ENCODE measurements at places on chromosomes 7 and 10.
A peak's percentile ranks its signal among the peaks of the same experiment; 100 is the strongest.

DNA sequence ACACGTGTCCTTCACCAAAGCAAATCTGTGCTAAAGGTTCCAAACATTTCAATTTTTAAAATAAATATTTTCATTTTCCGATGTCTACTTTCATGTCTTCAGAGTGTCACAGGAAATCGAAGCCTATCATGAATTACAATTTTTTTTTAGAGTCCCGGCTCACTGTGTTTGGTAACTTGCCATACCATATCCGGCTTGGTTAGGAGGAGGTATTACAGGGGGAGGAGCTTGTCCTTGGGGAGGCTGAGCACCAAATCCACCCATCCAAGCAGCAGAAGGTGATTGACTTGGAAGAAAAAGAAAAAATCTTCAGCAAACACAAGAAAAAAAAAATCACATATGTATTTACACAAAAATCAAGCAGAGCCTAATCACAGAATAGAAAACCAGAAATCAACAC lies 21.3 kb downstream of the TIAL1 start:
- peak; percentile 51 for DNase-seq

DNA sequence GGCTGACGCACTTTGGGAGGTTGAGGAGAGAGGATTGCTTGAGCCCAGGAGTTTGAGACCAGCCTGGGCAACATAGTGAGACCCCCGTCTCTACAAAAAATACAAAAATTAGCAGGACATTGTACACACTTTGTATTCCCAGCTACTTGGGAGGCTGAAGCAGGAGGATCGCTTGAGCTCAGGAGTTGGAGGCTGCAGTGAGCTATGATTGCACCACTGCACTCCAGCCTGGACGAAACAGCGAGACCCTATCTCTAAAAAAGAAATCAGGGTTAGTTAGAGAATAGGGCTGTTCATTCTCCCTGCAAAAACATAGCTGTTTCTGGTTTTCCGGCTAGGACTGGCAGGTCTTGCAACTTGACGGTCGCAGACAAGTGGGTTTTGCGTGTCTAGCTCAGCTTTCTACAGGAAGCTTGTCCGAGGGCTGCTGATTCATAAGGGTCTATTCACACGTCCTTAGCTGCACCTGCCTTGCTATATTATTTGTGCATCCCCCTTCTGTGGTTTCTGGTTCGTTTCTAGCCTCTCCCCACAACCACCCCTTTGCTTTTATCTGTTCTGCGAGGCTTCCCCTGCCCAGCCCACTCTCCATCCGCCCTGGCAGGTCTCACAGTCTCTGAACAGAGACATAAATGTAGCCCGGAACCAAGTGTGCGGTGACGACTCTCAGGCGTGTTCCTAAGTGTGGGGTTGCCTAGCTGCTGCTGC lies 10.7 kb downstream of the AMZ1 start:
- DNase-seq = peak; percentile 62

- DNase-seq = no peak
Measured at GRCh38 chr10:30039567-30039966, 19.8 kb downstream of the JCAD start.

- DNase-seq = peak; percentile 47
Measured at GRCh38 chr7:69419934-69420333, 178.3 kb upstream of the AUTS2 start.

GRCh38 chr7:55549457-55549856 lies 22.8 kb downstream of the VOPP1 start:
- no peak for DNase-seq

- no peak for DNase-seq
Measured at GRCh38 chr10:116460219-116460618, 32.6 kb downstream of the PNLIPRP3 start.

GRCh38 chr7:134782121-134782623 lies 2.7 kb downstream of the CALD1 start:
- DNase-seq = no peak

DNA sequence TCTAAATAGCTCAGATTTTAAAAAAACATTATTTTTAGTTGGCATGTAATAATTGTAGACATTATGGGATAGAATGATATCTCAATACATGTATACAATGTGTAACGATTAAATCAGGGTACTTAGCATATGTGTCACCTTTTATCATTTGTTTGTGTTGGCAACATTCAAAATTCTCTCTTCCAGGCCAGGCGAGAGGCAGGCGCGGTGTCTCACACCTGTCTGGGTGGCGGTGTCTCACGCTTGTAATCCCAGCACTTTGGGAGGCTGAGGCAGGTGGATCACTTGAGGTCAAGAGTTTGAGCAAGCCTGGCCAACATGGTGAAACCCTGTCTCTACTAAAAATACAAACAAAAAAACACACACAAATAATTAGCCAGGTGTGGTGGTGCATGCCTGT lies 151.7 kb downstream of the RTKN2 start:
- DNase-seq = no peak

GRCh38 chr7:27409776-27410175 lies 167.2 kb downstream of the EVX1 start:
- DNase-seq = no peak

DNA sequence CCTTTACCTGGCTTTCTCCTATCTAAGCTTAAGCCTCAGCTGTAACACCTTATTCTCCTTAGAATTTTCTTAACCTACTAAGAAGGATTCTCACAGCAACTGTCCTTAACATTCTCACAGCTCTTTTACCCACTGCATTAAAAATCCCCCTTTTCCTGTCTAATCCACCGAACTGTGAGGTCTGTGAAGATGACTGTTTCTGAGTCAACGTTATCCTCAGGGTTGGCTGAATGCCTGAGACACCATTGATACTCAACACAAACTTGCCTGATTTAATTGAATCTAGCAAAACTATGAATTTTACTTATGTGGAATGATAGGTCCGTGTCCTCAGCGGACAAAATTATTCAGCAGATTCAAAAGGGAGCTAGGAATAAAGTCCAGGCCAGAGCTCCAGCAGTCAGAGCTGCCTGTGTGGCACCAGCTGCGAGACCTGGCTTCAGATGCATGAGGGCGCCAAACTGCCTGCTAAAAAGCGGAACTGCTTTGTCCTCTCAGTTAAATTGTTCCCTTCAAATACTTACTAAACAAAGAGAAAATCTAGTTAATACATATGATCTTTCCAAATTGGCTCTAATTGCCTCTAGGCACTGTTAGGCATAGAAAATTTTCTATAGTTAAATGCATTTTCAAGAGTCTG lies 33.4 kb upstream of the VWDE start:
- DNase-seq = peak; percentile 19

DNA sequence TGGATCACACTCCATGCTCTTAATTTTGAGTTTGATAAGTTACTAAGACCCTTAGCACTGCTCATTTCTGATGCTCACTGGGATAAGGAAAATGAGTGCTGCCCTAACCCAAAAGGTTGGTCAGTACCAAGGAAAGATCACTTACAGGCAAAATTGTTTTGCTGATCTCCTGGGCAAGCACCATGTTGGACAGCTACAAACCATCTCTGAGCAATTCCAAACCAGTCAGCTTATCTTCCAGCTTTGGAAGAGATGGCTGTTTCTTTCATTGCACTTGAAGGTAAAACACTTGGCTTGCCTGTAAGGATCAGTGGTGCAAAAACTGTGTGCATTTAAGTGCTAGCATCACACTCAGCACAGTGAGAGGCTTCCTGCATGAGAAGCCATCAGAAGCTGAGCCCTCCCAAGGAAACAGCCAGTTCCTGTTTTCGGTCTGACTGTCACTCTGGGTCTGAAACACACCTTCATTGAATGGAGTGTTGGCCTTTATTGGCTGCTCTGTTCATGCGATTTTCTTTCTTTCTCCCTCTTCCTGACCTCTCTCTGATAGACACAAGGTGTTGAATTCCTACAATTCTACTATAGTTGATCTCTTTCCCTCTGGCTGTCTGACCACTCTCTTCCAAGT lies 126.4 kb upstream of the GHITM start:
- DNase-seq = no peak

DNA sequence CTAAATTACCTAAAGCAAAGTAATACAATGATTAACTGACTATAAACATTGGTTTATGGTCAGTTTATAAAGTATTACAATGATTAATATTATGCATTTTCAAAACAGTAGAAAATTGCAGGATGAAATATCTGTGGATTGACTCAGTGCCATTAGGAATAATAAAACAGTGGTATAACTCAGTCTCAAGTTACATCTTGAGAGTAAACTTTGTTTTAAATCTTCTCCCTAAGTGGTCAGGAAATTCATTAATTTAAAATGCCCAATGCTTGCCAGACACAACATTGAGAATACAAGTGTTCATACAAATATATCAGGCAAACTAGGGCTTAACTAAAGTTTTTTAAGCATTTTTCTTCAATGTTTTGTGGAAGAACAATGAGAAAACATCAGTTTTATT lies 257.8 kb downstream of the ETV1 start:
- no peak for DNase-seq

DNA sequence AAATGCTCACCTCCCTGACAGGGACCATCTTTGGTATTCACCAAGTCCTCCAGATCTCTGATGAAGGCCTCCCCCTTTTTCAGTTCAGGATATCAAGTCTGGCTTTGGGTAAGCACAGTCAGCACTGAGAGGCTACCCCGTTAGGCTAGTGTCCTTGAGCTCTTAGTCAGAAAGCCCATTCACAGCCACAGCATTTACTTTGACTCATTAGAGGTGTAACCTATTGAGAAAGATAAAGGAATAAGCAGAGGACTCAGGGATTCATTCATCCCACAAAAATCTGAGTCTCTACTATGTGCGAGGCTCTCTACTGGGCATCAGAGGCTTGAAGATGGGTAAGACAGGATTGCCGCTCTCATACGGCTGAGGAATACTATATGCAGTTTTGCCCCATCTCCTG lies 14.0 kb upstream of the RAMP3 start:
- DNase-seq = no peak

GRCh38 chr7:69104023-69104422 lies 494.3 kb upstream of the AUTS2 start:
- no peak for DNase-seq

DNA sequence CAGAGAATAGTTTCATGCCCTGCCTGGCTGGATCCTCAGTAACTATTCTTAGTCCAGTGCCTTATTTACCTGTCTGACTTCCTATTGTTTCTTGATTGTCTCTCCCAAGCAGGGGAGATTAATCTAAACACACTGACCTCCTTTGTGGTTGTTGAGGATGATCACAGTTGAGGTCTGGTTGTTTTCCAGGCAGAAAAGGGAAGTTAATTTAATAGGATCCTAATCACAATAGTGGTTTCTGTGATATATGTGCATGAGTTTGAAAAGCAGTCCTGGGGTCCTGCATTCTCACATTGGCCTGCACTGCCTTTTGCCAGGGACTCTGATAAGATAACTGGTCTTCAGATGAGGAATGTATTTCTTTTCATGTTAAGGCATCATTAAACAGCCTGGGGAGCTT lies 130.1 kb downstream of the SND1 start:
- DNase-seq = peak; percentile 18

GRCh38 chr7:149409895-149410294 lies 51.0 kb downstream of the ZNF777 start:
- no peak for DNase-seq

GRCh38 chr10:78747401-78748234 lies 321.1 kb upstream of the ZMIZ1 start:
- no peak for DNase-seq

DNA sequence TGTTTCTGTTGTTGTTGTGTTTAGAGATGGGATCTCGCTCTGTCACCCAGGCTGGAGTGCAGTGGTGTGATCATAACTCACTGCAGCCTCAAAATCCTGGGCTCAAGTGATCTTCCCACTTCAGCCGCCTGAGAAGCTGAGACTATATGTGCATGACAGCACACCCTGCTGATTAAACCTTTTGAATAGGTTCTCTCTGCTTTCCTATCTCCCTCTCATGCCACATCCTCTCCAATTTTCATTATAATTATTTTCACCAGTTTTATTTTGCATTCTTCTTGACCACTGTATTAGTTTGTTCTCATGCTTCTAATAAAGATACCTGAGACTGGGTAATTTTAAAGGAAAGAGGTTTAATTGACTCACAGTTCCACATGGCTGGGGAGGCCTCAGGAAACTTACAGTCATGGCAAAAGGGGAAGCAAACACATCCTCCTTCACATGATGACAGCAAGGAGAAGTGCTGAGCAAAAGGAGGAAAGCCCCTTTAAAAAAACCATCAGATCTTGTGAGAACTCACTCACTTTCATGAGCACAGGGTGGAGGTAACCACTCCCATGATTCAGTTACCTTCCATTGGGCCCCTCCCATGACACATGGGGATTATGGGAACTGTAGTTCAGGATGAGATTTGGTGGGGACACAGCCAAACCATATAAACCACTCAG lies 12.9 kb downstream of the AGK start:
- DNase-seq = peak; percentile 53

- DNase-seq = no peak
Measured at GRCh38 chr7:130904792-130905191, 170.8 kb upstream of the KLF14 start.

DNA sequence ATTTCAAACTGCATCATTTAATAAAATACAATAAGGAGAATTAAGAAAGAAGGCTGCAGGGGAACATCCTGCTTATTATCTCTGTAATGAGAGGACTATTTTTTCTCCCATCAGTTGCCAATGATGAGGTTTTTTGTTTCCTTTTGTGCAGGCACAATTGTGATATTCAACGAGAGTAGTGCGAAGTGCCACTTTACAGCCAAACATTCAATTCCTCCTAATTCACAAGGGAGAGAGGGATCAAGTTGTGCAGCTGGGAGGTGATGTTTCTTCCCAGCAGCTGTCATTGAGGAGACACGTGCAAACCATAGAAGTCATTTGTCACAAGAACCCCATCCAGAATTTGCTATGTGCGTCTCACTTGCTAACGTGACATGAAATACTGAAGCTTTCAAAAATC lies 81.6 kb upstream of the ICA1 start:
- no peak for DNase-seq

GRCh38 chr10:121244818-121245217 lies 353.4 kb downstream of the FGFR2 start:
- no peak for DNase-seq

DNA sequence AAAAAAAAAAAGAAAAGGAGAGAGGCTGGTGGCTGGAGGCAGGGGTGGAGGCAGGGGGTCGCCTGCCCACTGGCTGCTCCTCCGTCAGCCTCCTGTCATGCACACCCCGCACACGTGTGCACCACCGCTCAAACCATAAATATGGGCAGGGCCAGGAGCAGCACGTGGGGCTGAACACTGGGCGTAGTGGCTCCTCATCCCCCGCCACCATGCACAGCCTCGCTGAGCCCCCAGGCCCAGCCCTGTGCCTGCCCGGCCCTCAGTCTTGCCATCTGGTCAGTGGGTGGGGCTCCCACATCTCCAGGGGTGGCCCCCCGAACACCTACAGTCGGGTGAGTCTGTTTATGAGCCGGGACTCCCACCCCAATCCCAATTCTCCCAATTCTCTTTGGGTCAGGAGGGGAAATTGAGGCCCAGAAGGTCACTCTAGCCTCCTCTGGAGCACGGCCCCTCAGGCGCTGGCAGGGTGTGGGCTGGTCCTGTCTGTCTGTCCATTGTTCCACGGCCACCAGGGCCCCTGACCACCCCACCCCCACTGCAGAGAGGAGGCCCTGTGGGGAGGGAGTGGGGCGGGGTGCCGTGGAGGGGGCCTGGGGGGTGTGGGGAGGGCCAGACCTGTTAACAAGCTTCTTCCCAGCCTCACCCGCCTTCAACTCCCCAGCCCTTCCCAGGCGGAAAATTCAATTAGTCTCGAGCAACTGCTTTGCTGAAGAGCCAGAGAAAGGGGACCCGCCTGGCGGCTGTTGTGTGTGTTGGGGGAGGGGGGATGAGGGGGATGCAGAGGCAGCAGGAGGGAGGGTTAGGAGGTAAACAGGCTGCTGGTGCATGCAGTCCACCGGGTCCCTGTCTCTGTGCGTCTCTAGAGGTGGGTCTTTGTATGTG lies 19.5 kb upstream of the GRIFIN start:
- DNase-seq = no peak

GRCh38 chr10:89547853-89548513 lies 12.6 kb upstream of the SLC16A12 start:
- no peak for DNase-seq
